ENCODE measurements at places on chromosomes 3 and 15.

- DNase-seq = no peak
Observed at GRCh38 chr3:180329187-180329586, 272.8 kb upstream of the TTC14 start.

GRCh38 chr3:185760088-185760487 is 64.8 kb downstream of the IGF2BP2 start:
- no peak for DNase-seq

DNA sequence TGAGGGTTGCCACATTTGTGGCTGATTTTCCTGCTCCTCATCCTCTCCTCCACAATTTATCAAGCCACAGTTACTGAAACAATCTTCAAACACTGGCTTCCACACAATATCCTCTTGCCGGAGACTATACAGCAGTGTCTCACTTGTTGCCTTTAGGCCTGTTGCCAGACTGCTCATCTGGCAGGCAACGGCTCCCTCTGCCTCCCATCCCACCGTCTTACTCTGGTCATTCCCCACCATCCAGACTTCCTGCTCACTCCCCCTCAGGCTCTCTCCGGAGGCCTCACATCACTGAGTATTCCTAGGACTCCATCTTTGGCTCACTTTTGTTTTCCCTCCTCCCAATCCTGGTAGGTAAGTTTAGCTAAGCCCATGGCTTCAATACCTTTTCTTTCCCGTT is 301.9 kb downstream of the IL20RB start:
- DNase-seq = no peak

- DNase-seq = no peak
Observed at GRCh38 chr3:191968299-191968698, 507.3 kb downstream of the PYDC2 start.

DNA sequence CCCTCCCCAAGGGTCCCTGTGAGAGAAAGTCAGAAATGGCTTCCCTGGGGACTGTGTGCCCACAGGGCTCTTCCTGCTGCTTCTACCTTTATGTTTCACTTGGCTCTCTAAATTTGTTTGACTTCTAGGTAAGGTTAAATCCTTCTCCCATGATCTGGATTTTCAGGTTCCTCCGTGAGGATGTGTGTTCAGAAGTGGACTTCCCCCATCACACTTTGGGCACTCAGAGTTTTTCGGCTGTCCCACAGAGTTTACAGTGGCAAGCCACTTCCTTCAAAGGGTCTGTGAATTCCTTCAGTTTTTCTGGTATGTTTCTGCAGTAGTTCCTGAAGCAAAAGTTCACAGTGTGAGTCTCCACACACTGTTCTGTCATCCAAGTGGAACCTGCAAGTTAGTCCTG is 30.9 kb upstream of the RARB start:
- DNase-seq = no peak

DNA sequence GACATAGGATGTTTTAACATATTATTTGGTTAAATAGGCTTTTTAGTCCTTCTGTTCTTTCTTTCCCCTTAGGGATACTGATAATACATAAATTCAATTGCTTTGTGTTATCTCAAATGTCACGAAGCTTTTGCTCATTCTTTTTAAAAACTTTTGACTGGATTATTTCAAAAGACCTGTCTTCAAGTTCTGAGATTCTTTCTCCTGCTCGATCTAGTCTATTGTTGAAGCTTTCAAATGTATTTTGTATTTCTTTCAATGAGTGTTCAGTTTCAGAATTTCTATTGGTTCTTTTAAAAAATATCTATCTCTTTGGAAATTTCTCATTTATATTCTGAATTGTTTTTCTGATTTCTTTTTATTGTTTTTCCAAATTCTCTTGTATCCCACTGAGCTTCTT is 16.9 kb downstream of the IL20RB start:
- DNase-seq = no peak

GRCh38 chr3:146682171-146682570 is 77.0 kb upstream of the PLSCR5 start:
- DNase-seq = no peak

DNA sequence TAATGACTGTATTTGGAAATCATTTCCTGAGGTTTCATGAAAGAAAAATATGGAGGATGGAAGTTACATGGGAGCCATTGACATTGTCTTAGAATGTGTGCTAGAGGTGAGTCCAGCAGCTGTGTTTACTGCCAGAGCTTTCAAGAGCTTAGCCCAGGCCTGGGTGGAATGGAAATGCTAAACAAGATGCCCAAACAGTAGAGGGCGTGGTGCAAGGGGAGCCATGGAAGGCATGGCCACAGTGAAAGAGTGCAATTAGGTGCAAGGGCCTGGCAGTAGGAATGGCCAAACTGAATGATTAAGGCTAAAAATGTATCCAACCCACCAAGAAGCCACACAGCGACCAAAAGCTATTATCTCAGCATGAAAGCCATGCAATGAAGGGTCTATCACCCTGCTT is 257.7 kb upstream of the NR2F2 start:
- DNase-seq = no peak

DNA sequence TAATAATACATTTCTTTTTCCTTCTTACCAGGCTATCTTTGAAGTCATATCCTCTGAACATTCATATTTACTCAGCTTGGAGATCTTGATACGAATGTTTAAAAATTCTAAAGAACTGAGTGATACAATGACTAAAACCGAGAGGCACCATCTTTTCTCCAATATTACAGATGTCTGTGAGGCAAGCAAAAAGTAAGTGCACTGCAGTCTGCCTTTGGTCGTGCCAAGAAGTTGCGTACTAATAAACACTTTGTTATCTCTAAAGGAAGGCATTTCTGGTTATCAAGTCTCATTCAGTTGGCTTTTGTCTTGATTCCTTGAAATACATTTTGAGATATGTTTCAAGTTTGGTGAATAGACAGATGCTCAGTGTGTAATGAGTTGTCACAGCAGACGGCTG is 31.6 kb downstream of the ARHGEF26 start:
- DNase-seq = no peak

- no peak for DNase-seq
Observed at GRCh38 chr3:108388136-108389132, 92.1 kb downstream of the HHLA2 start.

DNA sequence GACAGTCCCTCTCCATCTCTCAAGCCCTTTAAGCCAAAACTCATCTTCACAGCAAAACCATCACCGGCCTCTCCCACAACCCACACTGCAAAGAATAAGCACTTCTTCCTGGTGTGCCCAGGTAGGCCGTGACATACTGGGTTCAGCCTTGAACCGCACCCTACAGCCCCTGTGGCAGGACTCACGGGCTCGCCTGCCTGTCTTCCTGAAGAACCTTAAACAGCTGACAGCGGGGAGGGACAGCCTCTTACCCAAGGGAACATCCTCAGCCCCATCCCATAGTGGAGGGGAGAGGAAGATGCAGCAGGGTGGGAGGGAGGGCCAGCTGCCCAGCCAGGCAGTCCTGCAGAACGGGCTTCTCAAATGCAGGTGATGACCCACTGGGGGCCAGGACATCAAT is 40.2 kb downstream of the TBC1D2B start:
- DNase-seq = no peak

DNA sequence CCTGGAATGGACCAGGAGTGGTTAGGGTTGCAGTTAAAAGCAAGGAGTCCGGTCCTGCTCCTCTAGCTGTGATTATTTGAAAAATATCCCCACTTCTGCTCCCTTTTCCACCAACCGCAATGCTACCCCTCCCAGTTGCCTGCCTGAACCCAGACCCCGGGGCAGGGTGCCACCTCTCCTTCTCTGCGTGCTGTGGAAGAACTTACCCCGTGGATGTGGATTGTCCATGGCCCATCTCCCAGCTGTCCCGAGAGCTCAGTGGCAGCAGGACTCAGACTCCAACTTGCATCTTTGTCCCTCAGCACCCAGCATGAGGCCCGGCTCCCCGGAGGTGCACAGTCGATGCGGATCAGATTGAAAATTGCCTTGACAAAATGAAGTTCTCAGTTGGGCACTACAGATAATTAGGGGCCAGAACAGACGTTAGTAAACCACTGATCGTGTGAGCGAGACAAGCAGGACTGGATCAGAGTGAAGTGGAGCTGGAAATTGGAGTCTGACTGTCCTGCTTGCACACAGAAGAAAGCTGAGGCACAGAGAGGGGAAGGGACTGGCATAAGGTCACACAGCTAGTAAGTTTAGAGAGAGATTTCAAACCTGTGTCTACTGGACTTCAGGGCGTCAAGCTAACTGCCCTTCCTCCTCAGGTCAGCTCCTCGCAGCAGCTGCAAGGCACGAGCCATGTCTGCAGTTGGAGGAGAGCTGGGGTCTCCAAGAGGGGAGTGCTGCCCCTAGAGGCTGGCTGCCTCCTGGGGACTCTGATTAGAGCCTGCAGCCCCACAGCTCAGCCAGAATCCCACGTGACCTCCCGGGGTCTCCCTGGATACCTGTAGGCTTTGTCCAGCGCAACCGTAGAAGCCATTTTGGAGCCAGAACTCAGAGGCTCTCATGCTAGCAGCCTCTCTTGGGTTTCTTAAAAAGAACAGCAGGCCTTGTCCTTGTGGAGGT is 14.7 kb downstream of the SLC6A1 start:
- DNase-seq = no peak

- DNase-seq = no peak
Observed at GRCh38 chr3:108959017-108959416, 5.3 kb upstream of the GUCA1C start.

DNA sequence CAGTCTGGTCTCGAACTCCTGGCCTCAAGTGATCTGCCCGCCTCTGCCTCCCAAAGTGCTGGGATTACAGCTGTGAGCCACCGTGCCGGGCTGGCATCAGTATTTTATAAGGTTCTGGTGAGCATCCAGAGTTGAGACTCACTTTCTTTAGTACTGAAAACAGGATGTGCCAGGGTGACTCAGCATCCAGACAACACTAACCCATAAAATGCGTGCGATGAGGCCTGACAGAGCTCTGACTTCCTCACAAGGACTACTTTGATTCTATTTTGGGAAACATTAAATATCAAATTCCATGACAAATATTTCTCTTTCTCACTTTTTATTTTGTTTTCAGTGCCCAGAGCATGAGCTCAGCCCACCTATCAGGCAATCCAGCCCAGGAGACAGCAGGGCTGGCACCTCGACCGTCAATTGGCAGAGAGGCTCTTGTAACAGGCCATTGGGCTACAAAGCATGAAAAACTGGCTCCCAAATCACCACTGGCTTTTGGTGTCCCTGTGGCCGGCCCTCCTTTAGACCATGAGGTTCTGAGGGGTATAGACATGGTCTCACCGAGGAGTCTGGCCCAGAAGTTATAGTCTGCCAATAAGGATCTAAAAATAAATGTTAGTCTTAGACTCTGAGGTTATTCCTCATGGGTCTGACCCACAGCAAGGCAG is 75.0 kb downstream of the FEM1B start:
- DNase-seq = no peak

- DNase-seq = no peak
Observed at GRCh38 chr3:142272200-142272891, 47.0 kb upstream of the GK5 start.

DNA sequence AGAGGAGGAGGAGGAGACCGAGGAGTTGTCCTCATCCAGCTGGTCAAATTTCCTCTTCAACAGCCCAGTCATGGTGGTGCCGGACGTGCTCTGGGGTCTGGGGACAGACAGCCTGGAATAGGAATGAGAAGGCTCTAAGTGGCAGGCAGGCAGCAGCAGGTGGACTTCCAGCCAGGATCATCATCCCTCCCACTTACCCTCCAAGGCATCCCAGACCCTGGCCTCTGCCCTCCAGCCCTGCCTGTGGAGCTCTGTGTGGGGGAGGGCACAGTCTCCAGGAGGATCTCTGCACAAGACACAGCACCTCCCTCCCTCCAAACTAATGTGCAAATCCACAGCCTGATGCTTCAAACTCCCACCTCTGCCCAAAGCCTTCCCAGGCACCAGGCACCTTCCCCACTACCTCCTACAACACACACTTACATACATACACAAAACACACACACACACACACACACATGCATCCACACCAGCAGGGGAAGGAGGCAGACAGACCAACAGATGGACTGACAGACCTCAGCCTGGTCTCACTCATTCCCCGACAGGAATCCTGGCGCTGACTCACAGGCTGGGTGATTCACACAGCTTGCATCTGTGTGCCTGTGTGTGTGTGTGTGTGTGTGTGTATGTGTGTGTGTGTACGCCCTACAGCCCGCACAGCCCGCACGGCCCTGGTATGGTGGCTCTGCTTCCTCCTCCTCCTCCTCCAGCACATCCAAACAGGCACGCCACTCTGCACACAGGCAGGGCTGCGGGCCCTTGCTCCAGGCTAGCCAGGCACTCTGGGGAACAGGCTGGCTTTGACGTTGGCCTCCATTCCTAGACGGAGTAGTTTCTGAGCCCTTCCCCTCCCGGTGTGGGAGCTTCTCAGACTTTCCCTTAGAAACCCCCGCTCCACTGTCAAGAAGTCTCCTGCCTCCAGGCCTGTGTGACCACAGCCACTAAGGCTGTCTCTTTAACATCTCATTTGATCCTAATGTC is 6.5 kb downstream of the CSRNP1 start:
- DNase-seq = no peak

- no peak for DNase-seq
Observed at GRCh38 chr3:49428752-49429080, 408 bp downstream of the NICN1 start.

DNA sequence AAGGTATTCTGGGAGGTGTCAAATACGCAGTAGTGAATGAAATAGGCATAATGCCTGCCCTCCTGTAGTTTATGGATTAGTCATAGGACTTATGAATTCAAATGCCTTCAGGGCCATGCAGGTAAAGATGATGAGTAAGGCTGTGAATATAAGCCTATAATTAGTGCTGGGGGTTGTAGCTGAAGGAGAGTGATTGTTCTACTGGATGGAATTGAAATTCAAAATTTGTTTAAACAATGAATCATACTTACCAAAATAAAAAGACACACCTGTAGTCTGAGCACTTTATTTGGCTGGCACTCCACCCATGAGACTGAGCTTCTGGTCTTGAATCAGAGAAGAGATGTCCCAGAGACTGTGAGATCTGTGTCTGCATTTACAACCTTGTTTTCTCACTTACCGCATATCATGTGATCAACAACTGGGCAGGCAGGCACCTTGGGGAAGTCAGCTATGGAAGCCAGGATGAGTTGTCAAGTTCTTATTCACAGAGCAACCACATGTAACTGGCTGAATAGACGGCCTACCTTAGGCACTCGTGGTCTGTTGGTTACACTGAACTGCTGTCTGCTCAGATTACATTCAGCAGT is 291.8 kb downstream of the NAALADL2 start:
- DNase-seq = peak; percentile 41

DNA sequence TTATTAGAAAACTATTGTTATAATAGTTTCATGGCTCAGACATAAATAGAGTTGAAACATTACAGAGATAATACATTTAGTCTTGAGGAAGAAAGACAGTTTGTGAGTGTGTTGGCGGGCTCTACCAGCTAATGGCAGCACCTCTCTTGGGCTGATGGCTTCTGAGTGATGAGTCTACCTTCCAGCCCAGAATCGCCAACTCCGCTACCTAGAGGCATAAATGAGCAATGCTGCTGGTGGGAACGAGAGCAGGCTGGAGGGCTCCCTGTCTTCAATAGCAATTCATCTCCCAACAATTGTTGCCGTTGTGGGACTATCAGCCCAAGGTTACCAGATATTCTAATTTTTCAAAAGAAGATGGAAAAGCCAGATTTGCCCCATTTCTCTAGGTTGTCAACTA is 388.7 kb downstream of the FOXP1 start:
- no peak for DNase-seq

DNA sequence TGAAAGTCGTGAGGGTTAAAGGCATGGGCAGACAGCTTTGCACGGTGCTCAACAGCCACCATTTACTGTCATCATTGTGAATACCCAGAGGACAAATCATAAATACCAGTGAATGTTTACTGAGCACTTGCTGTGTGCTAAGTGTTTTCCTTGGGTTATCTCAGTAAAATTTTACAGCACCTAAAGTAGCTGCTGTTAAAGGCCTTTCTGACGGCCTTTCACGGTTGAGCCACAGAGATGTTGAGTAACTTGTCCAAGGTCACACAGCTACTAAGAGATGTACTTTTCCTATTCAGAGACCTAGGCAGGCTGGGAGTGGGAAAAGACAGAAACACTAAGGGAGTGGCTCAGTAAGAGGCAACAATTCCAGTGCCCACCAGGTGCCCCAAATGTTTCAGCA is 393 bp upstream of the CPNE9 start:
- no peak for DNase-seq

Measured in NCI-H510A (cell line).